WTC11 (cell line): ENCODE measurements at places on chromosomes 6 and 20.
A peak's percentile ranks its signal among the peaks of the same experiment; 100 is the strongest.

DNA sequence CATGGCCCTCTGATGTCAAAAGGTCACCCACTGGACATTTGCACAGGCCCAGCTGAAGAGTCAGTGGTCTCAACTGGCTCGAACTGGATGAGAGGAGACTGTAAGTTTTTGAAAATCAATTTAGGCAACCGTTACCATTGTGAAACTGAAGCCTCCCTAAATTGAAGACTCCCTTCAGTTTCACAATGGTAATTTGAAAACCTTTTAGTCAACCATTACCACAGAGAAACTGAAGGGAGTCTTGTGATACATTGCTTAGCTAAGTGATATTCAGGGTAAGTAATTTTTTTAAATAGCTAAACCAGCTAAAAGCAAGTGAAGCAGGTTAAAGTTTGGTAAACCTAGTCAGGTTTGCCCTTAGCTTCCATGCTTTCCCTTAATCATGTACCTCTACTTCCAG lies 197.3 kb upstream of the NT5E start:
- peaks cover 6% of the 10 kb centered on the region for H3K4me1 ChIP-seq
- H3K36me3 ChIP-seq: peaks cover 9% of the 10 kb centered on the region
- no peaks in the 10 kb centered on the region for H3K27me3 ChIP-seq
- DNase-seq: no peak
- H3K4me3 ChIP-seq: no peak overlapping the region

DNA sequence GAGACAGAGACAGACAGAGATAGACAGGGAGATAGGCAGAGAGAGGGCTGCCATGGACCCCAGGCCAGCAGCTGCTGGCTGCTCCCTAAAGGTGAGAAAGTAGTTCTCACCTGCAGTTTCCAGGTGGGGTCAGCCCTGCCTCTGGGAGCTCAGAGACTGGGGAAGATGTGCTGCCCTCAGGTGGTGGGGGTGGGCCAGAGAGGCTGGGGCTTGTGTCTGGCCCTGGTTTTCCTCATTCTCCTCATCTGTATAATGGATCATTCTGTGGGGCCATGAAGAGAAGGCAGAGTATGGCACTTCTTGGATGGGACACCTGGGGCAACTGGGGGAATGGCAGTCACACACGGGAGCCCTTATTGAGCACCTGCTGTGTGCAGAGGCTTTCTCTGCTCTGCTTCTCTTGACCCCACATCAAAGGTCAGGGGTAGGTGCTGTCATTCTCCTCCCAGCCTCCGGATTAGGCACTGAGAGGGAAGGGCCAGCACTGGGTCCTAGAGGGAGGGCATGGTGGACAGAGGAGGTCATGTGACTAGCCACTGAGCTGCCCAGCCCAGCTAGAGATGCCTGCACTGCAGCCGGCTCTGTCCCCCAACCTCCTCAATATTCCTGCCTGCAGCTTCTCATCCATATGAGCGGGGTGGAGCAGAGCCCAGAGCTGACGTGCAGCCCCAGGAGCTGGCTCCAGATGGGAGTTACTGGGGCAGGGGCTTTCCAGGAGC lies 4.1 kb downstream of the ANGPT4 start:
- H3K4me1 ChIP-seq: peaks cover 11% of the 10 kb centered on the region
- peak; percentile 58 for DNase-seq
- no peak overlapping the region for H3K4me3 ChIP-seq
- no peaks in the 10 kb centered on the region for H3K36me3 ChIP-seq
- no peak overlapping the region for H3K27ac ChIP-seq

DNA sequence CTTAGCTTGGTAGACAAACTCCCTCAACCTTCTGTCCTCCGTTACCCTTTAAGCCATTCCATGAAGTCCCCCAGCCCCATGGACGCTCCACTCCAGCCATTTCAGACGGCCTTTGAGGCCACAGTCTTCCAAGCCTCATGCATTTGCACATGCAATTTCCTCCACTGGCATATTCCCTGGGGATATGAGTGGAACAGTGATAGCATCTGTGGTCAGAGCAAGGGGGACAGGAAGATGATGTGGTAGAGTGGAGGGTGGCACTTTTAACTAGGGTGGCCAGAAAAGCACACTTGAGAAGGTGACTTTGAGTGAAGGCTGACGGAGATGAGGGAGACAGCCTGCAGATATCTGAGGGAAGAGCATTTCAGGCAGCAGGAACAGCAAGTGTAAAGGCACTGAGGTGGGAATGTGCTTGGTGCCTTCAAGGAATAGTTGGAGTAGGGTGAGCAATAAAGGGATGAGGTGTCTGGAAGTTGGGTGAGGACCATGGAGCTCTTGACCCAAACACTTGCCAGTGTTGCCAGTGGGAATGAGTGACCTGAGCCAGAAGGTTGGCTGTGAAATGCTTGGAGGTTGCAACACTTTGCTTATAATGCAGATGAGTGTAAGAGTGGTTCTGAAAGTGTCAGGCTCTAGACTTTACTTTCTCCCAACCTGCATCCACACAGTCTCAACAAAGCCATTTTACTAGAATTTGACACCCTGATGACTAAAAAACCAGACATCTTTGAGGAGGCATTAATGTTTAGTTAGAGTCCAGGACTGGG lies 275.6 kb upstream of the SUPT3H start:
- no peak overlapping the region for H3K27ac ChIP-seq
- no peak overlapping the region for H3K4me3 ChIP-seq
- H3K36me3 ChIP-seq: no peaks in the 10 kb centered on the region
- 0 out of 2 replicates have a peak, but pooled peaks cover 3% of the 10 kb centered on the region for H3K4me1 ChIP-seq
- no peaks in the 10 kb centered on the region; the same call in 1 of the 2 replicates for H3K27me3 ChIP-seq

GRCh38 chr6:126352514-126352913 lies 12.6 kb downstream of the CENPW start:
- H3K27ac ChIP-seq: no peak overlapping the region
- no peaks in the 10 kb centered on the region for H3K4me1 ChIP-seq
- DNase-seq: no peak
- peaks cover 16% of the 10 kb centered on the region for H3K36me3 ChIP-seq
- no peak overlapping the region for H3K4me3 ChIP-seq
